ENCODE measurements at places on chromosomes 12 and 14.

DNA sequence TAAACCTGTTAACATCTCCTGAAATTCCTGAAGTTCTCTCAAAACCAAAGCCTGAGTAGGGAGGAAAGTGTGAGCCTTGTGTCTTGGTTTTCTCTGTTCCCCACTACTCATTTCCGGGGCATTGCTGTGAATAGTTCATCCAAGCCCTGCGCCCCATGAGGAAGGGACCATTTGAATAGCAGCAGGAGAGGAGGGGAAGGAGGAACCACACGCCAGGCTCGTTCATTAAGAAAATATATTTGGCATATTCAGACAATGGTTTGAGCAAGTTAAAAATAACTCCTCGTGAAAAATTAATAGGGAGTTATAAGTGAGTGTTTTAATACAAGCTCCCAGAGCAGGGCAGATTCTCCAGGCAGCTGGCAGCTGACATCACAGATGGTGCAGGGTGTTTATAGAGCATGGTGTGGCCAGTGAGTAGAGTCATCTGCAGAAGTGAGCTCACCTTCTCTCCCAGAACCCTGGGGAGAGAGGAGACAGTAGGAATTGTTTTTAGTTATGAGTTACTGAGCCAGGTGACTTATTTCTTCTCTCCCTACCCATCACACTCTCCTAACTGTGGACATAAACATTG lies 29.5 kb upstream of the CISTR start:
- no peak for DNase-seq

DNA sequence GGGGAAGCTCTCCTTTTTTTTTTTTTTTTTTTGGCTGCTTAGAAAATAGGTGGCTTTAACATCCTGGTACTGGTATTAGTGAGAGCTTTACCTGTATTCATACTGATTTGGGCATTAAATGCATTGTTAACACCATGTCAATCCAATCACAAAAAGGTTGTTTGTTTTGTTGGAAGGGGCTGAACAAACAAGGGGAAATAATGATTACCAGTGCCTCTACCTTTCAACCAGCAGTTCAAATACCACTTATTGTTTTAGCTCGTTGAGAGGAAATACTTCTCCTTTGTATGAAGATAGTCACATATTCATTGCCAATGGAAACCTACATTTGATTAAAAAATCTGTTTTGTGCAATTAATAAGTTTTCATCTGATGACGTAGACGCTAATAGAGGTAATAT lies 72.9 kb downstream of the MIPOL1 start:
- no peak for DNase-seq

- DNase-seq = peak; percentile 88
Measured at GRCh38 chr14:52706724-52707706, at the start of gene PSMC6. TSS of gene PSMC6 (plus strand) at chr14:52707200. CDS start at chr14:52707220, 20 bp downstream.

DNA sequence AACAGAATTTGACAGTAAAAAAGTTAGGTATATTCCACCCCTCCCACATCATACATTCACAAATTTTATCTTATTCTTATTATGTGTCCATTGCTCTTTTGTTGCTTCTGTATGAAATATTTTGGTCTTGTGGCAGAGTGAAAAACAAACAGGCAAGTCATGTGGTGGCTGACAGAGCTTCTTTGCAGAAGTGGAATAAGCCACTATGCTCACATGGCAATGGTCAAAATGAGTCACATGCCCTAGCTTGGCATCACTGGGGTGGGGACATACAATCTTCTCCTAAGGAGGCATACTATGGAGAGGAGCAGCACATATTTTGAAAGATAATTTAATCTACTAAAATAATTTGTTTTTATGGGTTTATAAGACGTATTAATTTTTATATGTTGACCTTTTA lies 27.7 kb upstream of the CMA1 start:
- DNase-seq = no peak

DNA sequence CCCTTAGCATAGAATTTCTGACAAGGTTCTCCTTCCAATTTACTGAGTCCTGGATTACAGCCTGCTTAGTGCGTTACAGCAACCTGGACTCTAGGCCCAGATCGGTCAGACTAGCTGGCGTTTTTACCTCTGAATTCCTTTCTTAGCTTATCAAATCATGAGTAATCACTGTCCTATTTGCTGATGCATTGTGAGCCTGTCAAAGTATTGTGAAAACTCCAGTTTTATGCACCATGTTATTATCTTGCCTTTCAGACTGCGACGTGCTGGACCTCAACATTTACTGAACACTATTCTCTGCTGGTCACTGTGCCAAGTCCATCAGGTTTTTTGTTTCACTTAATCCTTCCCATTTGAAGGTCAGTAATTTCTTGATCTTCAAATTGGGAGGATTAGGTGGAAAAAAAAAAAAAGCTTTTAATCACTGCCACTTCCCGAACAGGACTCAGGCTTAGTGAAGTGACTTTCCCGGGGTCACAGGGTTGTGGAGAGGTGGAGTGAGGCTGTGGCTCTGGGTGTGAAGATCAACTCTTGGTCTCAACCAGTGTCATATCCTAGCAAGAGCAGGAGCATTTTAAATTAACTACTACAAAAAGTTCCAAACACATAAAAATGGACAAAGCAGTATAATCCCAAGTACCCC lies 31.2 kb downstream of the FBXO21 start:
- no peak for DNase-seq

DNA sequence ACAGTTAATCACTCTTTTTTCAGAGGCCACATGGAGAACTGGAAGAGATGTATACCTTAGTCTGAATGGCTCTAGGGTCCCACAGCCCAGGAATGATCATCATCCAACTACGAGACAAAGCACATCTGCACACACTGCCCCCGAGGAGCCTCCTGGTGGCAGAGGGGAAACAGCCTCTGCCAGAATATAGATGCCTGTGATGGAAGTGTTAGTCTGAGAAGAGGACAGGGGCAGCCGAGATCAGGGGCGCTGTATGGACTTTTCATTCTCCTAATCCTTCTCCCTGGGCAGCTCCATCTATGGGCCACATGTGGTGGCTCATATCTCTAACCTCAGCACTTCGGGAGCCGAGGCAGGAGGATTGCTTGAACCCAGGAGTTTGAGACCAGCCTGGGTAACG lies 82.8 kb upstream of the CAPRIN2 start:
- no peak for DNase-seq

DNA sequence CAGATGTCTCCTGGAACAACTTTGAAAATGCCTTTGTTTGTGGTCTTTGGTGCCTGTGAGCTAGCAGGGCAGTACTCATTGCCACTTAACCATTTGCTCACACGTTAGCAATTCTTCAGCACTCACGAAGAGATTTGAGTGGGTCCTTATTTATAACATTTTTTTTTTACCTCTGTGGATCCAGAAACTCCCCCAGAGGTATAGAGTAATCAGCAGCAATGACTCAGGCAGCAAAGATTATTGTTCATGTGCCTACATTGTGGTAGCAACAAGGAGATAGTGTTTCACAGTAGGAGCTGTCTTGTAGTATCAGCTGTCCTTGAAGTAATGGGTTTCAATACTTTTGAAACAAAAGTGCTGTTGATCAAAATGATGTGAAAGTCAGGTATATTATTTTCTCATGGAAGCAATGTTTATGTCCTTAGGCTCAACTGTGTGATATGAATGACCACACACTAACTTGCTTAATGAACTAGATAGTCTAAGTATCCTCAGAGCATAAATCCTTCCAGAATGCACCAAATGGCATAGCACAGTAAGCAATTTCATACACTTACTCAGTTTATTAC lies 304.1 kb downstream of the EGLN3 start:
- no peak for DNase-seq
